ENCODE measurements at places on chromosomes 12 and 14. TPM values are rescaled to one million over a fixed set of nuclear protein-coding genes. Genes with fewer than 3 reads are reported as not detected.

PTPRR gene
- 5.5 TPM for total RNA-seq

ACOT6 gene
- not detected for total RNA-seq

FOXA1 gene
- total RNA-seq: not detected

MYH6 gene
- 0.07 TPM for total RNA-seq

SLC5A8 gene
- total RNA-seq: not detected

ABCD4 gene
- 73.4 TPM for total RNA-seq

KERA gene
- not detected for total RNA-seq

FAM222A gene
- total RNA-seq: 0.34 TPM

FAM181A gene
- not detected for total RNA-seq
